ENCODE measurements at places on chromosomes 5 and 9. TPM values are rescaled to one million over a fixed set of nuclear protein-coding genes. Genes with fewer than 3 reads are reported as not detected.

DNA sequence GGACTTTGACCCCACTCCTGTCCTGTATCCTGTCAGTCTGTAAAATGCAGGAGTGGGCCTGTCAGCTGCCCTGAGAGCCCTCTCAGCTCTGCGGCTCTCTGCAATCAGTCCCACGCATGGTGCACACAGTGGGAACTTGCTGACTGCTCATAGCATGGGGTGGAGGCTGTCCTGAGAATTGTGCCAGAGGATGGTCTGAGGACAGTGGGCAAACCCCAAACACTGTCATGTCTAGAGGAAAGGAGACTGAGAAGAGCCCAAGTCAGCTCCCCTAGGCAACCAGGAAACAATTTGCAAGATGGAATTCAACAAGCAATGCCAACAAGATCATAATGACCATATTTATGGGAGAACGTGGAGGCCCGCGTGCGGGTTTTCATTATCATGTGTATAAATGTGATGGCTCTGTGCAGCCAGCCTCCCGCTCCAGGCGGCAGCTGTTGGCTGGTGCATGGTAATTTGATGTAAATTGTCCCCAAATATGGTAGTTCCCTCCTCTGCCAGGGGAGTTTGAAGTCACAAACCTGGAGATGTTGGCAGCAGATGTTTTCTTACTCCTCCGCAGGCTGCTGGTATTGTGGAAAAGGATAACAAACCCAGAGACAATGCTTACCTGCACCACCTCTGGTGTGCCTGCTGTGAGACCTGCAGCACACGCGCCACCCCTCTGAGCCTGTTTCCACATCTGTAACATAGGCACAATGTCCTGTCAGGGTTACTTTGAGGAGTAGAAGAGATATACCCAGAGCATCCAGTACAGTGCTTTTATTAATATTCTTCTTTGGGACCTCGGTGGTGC is 39.8 kb upstream of the ALDH1B1 start:
- no peak for ATAC-seq

DNA sequence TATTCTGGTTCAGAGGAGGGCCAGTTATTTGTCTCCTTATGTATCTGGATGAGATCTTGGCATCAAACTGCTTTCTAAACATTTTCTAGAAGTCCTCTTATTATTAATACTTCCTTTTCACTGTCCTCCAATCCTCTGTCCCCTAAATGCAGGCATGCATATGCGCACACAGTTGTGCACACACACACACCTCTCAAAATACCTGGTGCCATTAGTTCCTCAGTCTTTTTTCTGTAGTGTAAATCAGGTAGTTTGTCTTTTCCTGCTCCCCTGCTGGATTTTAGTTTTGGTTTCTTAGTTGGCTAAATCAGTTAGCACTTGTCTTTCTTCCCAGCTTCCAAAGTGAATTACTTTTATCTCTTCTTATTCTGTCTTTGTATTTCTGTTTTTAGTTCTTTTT is 55.8 kb upstream of the LRRC70 start:
- no peak for ATAC-seq

- ATAC-seq = no peak
Observed at GRCh38 chr9:30524311-30524710, 1860.1 kb upstream of the ACO1 start.

RORB gene
- not detected for total RNA-seq

NME5 gene
- total RNA-seq = not detected

- ATAC-seq = peak; percentile 46
Observed at GRCh38 chr9:33295571-33295970, 5.3 kb downstream of the NFX1 start.

- ATAC-seq = no peak
Observed at GRCh38 chr5:6236170-6236793, 142.1 kb downstream of the MED10 start.

TAF11L10 gene
- total RNA-seq = not detected

DNA sequence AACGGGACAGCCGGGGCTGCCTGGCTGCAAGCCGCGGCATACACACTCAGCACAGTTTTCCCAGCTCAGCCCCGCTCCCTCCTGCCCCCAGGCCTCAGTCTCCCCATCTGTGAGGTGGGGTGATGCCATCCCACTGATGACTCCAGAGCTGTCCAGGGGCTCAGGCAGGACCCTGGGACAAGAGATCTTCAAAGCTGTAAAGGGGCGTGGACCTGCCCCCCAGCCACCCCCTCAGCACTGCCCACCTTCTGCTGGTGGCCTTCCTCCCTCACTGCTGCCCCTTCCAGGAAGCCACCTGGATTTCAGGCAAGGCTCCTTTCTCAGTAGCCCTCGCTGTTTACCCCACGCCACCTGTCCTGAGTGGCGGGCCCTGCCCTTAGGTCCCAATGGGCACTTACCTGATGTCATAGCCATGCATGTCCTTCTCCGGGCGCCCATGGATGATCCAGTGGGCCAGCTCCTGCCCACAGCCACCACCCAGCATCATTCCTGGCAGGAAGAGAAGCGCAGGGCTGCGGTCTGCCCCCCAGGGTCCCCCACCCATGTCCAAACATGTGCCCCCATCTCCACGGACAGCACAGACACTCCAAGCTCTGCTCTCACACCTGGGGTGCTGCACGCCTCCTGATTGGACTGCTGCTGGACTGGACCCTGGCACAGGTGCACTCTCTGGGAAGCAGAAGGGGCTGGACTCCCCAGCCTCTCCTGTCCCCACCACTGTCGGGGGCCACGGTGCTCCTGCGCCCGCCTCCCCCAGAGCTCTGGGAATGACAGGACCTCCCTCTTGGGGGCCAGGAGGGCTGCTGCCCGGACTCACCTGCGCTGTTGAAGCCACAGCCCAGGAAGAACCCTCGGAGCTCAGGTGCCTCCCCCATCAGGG is 25.7 kb downstream of the SARDH start:
- ATAC-seq = no peak

GRCh38 chr5:40606077-40606765 is 73.5 kb upstream of the PTGER4 start:
- no peak for ATAC-seq

DNA sequence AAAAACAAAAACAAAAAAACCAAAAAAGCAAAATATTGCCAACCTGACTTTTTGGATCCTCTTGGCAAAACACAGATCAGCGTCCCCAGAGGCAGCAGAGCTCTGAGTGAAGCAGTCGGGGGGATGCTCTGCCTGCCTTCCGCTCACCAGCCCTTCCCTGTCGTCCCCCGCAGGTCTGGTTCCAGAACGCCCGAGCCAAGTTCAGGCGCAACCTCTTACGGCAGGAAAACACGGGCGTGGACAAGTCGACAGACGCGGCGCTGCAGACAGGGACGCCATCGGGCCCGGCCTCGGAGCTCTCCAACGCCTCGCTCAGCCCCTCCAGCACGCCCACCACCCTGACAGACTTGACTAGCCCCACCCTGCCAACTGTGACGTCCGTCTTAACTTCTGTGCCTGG is 20.7 kb downstream of the LHX2 start:
- ATAC-seq = no peak

GRCh38 chr5:83900306-83900705 is 179.7 kb upstream of the HAPLN1 start:
- ATAC-seq = no peak

TBCA gene
- total RNA-seq = 116 TPM

RNF183 gene
- total RNA-seq = 1.9 TPM

- ATAC-seq = no peak
Observed at GRCh38 chr5:175870820-175871447, 444 bp upstream of the CPLX2 start.

- ATAC-seq = no peak
Observed at GRCh38 chr5:11595045-11595444, 309.2 kb downstream of the CTNND2 start.

DNA sequence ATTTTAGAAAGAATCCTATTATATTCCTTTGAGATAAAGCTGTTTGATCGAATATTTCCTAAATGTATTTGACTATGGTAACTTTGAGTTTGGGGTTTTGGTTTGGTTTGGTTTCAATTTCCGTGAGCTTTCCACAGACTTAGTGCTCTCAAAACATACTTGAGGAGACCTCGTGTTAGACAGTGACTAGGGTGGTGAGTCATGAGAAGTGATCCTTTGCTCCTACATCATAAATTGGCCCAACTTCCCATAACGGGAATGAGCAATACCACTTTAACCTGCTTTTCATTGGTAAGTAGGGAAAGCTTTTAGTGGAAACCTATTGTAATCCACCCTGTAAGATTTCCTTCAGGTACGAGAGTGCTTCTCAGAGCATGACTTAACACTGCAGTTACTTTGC is 3.8 kb upstream of the RASEF start:
- no peak for ATAC-seq

DNA sequence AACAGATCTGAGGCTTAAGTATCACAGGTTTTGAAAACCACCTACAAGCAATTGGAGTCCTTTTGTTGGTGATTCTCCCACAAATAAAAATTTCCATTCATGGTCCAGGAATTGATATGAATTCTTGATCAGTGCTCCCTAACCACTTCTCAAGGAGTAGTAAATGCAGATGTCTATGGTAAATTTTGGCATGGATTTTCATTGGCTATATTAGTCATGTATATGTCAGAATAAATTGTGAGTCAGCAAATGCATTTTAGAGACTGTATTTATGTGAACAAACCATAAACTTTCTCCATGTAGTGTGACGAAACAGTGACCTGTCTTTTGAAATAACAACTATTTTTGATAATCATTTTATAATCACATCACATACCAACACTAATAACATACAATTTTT is 611.1 kb downstream of the HTR1A start:
- no peak for ATAC-seq

IL5 gene
- not detected for total RNA-seq

CTXN3 gene
- total RNA-seq = not detected

DNA sequence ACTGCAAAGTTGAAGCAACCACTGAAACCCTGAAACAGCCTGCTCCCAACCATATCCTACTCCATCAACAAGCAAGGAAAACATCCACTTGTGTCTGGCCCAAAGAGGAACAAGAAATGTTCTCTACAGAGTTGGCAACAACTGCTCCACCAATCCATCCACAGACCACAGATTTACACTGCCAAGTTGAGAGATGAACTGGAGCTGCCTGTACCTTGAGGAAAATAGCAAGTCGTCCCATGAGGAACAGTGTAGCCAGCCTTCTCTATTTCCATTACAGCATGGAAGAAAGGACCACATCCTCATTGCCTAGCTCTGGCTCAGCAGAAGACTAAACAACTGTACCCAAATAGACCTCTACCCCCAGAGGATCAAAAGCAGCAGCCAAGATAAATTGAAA is 60.4 kb downstream of the DEPDC1B start:
- no peak for ATAC-seq

DNA sequence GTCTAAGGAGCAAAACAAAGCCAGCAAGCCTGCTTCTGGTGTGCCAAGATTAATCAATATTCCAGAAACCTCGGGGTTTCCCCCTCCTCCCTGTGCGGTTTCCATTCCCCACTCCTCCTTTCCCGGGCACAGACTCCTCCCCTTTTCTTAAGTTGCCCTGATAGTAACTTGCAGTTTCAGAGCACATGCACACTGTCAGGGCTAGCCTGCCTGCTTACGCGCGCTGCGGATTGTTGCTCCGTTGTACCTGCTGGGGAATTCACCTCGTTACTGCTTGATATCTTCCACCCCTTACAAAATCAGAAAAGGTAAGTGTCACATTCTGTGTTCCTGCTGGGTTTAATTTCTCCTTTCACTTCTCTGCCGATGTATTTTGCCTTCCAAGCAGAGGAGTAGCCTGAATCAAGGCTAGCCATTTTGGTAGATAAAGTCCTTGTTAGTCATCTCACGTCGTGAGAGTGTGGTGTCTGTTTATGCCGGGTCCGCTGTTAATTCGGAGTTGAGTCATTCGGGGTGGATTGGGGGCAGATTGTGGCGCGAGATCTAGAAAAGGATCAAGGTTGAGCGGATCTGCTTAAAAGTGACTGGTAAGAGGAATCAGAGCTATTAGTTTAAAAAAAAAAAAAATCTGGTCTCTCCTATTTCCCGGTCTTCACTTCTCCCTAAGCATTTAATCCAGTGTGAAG is at the start of gene SLC1A3:
SLC1A3 (plus strand) TSS at position 179 of the 686 bp plus-strand sequence. CDS start 1,818 bp downstream, outside the sequence.
- peak; percentile 92 for ATAC-seq

IARS1 gene
- total RNA-seq = 130 TPM

DNA sequence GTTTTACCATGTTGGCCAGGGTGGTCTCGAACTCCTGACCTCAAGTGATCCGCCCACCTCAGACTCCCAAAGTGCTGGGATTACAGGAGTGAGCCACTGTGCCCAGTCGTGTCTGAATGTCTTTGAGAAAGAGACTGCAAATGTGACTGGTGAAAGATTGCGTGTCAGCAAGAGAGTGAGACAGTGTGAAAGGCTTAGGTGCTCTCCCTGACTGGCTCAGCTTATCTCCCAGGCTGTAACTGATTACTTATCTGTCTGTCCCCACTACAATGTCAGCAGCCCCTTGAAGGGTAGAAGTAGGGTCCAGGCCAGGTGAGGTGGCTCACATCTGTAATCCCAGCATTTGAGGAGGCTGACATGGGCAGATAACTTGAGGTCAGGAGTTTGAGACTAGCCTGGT is 3.4 kb upstream of the FGFR4 start:
- no peak for ATAC-seq

DNA sequence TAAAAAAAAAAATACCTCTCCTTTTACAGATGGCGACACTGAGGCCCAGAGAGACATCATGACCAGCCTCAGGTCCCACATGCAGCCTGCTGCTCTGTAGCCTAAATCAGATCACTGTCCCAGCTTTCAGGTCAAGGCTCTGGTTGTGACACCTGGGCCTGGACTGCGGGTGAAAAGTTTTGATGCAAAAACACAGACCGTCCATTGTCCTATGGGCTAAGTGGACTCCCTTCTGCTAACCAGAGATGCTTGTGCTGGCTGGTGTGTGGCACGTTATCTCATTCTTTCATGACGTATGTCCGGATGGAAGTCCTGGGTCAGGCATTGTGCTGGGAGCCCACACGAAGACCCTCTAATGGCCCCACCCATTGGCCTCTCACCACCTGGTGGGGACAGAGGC is 7.8 kb downstream of the NEK6 start:
- no peak for ATAC-seq

DNA sequence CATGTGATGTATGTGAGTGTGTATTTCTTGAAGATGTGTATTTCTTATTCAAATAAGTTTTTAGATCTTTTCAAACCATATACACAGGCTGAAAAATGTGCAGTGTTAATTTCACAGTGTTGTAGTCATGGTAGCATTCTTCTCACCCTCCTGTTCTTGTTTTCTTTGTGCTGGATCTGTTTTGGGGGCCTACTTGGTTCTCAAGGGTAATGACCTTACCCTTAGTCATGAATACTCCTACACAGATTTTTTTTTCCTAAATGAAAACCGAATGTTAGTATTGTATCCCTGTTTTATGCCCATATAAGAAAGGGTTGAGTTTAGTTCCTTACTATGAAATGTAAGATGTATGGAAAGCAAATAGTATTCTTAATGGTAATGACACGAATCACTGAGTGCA is 88.0 kb downstream of the SLC44A1 start:
- ATAC-seq = no peak

DNA sequence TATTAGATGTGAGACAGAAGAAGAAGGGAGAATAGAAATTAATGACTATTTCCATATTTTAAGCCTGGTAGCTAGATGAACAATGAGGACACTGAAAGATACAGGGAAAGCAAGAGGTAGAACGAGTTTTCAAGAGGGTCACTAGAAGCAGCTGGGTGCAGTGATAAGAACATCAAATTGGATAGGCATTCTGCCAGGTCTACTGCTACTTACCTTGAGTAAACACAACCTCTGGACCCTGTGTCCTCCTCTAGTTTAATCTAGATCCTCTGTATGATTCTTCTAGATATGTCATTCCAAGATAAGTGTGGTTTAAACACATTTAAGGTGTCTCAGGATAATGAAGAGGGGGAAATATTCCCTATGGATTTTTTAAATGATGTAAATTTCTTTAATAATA is 31.2 kb downstream of the OTP start:
- ATAC-seq = no peak

TAL2 gene
- not detected for total RNA-seq

GRCh38 chr9:121157939-121158338 is 43.7 kb downstream of the RAB14 start:
- no peak for ATAC-seq
